Suppressor macrophage (primary cell): ENCODE measurements at places on chromosomes 13 and 19.
A peak's percentile ranks its signal among the peaks of the same experiment; 100 is the strongest.

- DNase-seq, result no peak
Observed at GRCh38 chr19:51320280-51320657, 8.8 kb downstream of the IGLON5 start.

DNA sequence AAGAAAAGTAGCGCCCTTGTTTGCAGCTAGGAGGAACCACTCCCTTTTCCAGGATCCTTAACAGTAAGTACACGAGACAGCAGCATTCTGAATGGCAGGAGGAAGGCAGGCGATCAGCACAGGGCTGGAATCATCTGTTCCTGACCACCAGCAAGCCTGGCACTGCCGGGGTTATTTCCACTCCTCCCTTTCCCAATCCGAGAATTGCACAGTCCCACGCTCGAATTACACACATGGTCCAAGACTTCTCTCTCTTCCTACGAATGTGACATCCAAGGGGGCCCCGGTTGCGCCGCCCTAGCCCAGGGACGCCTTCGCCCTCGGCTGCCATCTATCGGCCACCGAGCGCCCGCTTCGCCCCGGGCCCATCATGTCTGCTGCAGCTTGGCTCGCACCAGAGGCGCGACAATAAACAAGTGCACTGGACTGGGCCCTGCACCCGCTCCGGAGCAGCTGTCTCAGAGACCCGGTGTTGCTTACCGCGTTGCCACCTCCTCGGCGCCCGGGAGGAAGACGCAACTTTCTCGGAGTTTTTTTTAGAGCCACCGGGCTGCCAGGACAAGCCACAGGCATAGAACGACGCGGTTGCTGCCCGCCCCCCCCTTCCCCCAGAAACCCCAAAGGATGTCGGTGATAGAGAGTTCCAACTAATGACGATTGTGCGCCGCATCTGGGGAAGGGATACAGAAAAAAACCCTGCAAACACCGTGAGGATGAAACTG is at the start of gene SLITRK5:
Gene SLITRK5 (plus strand): TSS at position 341 of the 722 bp plus-strand sequence. CDS start 4,018 bp downstream, outside the sequence.
- DNase-seq, result peak; percentile 78

DNA sequence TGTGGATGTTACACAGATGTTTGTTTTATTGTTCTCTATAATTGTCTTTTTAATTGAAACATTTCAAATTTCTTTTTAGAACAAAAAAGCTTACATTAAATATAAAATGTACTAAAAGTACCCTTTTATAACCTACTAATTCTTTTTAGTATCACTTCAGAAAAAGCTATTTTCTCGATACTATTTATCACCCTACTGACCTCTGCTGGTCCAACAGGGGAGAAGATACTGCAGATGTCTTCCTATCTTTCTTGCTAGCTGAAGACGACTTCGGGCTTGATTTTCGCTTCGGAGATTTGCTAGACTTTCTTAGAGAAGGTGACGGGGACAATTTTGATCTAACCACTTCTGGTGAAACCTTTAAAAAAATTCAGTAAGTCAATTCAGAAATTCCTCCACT is 42.4 kb downstream of the ZC3H13 start:
- DNase-seq, result no peak

DNA sequence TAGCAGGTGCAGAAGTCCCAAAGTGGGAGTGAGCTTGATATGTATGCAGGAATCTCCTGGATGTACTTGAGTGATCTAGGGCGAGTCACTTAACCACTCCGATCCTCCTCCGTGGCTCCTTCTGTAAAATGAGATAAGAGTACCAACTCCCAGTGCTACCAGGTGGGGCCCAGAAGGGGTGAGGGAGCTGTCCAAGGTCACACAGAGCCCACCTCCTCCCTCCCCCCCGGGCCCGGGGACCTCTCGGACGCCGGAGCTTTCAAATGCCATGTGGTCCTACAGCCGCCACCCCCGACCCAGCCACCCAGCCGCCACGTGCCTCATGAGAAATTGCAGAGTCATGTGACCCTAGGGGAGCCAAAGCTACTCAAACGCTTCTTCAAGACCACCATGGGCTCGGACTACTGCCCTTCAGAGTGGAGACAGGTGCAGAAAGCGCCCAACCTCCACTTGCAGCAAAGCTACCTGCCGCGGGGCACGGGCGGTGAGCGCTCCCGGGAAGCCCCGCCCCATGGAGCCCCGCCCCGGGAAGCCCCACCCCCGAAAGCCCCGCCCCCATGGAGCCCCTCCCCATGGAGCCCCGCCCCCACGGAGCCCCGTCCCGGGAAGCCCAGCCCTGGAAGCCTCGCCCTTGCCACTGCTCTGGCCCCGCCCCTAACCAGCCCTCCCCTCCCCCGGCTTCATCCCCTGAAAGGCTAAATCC is 10.1 kb upstream of the ZNF358 start:
- DNase-seq, result peak; percentile 63

- peak; percentile 58 for DNase-seq
Observed at GRCh38 chr13:31903111-31903815, 128.3 kb upstream of the FRY start.

DNA sequence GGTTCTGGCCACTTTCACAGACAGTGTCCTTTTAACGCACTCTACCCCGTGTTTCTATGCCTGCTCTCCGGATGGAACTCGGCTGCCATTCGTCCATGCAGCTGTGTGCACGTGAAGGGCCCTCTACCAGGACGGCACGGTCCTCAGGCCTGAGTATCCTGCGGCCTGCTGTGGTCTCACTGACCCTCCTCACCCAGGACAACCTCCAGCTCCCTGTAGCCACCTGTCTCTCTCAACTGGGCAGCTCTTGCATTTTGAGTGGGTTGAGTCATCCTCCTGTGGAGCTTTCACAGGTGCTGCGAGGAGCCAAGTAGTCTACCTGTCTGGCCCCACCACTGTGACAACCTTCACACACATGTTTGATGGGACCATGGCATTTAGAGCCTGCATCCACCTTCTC is 321.7 kb upstream of the TSHZ3 start:
- DNase-seq, result no peak

- no peak for DNase-seq
Observed at GRCh38 chr19:35046461-35046860, 4.9 kb downstream of the HPN start.

DNA sequence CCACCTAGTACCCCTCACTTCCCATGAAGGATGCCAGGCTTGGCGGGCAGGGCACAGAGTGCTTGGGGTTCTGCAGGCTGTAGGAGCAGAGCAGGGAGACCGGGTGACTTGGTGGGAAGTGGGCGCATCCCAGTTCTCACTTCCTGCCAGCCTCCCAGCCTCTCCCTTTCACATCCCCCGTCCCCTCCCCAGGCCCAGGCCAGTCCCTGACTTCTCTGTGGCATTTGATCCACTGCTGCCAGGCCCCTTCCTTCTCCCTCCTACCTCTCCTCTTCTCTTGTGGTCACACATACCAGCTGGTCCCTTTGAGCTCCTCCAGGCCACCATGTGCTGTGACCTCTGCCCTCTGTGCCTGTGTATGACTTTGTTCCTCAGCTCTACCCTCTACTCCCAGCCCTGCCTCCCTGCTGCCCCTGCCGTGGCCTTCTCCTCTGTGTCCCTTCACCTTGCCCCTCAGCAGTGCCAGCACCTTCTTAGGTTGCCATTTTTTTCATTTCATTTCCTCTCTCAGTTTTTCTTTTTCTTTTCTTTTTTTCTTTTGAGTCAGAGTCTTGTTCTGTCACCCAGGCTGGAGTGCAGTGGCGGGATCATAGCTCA is 19.5 kb downstream of the MYO1F start:
- DNase-seq, result peak; percentile 86

DNA sequence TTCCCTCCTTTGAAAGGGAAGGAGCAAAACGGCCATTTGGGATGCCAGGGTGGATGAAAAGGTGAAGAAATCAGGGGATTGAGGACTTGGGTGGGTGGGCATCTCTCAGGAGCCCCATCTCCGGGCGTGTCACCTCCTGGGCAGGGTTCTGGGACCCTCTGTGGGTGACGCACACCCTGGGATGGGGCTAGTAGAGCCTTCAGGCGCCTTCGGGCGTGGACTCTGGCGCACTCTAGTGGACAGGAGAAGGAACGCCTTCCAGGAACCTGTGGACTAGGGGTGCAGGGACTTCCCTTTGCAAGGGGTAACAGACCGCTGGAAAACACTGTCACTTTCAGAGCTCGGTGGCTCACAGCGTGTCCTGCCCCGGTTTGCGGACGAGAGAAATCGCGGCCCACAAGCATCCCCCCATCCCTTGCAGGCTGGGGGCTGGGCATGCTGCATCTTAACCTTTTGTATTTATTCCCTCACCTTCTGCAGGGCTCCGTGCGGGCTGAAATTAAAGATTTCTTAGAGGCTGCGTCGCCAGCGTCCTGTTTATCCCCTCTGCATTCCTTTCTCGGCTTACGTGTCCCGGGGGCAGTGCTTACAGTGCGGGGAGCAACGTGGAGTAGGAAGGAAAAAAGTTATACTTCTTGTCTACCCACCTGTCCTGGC is 15.2 kb upstream of the S1PR4 start:
- DNase-seq, result peak; percentile 66

DNA sequence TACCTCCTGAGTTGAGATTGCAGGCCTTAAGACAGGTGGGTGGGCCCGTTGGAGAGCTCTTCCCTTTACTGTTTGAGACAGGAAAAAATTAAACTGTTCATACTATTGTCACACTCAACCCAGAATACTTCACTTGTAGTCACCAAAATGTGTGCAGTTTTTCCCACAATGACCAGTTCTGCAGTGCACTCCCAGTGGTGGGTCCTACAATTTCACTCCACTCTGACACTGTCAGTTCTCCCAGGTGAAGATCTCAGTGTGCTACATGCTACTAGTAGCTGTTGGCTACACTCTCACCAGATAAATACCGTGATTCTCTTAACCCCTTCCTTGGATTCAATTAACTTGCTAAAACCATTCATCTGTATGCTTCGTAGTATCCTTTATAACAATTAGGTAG is 2.9 kb downstream of the ZNF665 start:
- no peak for DNase-seq

DNA sequence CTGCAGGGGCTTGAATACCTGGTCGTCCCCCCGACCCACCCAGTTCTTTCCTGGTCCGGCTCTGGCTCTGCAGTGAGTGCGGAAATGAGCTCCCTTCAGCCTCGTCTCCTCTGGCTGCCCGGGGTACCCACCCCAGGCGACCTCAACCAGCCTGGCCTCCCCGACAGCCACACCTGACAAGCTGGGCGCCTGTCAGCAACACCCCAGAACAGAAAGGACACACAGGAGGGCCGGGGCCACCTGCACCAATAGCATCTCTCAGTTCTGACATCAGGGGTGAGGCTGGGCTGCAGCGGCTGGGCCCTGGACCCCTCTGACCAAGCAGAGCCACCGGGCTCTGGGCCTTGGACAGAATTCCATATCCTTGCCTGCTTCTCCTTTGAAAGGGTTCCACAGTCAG is 19.7 kb downstream of the SUGP1 start:
- DNase-seq, result no peak

DNA sequence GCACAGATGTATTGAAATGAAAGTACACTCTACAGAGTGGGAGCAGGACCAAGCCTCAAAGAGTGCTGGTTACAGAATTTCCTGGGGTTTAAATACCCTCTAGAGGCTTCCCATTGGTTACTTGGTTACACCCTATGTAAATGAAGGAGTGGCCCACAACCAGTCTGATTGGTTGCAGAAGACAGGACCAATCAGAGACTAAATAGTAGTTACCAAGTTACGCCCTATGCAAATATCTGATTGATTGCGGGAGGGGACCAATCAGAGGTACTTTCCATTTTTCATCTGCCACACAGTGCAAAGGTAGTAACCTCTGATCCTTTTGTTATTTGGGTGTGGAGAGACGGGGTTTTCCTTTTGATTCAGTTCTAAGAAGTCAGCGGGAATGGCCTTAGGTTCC is 5.5 kb upstream of the ZFP82 start:
- DNase-seq, result no peak

- no peak for DNase-seq
Observed at GRCh38 chr19:1520203-1520780, 3.6 kb upstream of the PLK5 start.

DNA sequence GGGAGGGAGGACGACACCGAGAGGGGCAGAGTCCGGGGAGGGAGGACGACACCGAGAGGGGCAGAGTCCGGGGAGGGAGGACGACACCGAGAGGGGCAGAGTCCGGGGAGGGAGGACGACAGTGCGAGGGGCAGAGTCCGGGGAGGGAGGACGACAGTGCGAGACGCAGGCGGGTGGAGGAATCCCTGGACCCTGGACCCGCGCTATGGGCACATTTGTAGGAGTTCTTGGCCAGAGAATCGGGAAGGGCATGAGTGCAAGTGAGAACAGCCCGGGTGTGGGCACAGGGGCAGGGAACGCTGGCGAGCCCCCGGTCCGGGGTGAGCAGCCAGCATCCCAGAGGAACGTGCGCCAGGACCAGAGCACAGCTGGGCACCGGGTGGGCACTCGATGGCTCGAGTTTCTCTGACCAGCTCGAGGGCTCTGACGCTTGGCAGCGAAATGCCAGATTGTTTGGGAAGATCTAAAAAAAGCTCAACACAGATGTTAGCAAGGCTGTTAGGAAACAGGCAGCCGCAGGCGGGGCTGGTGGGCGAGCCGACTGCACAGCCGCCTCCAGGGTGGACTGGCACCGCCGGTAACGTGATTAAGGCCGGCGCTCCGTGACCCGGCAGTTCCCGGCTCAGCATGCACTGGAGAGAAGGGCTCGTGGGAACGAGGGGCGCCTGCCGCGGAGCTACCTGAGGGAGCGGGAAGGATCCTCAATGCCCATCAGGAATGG is 17.9 kb upstream of the C2CD4C start:
- no peak for DNase-seq

GRCh38 chr19:38165335-38165734 is 58.7 kb downstream of the DPF1 start:
- no peak for DNase-seq

- DNase-seq, result no peak
Observed at GRCh38 chr19:2332341-2333026, 4.0 kb downstream of the SPPL2B start.

DNA sequence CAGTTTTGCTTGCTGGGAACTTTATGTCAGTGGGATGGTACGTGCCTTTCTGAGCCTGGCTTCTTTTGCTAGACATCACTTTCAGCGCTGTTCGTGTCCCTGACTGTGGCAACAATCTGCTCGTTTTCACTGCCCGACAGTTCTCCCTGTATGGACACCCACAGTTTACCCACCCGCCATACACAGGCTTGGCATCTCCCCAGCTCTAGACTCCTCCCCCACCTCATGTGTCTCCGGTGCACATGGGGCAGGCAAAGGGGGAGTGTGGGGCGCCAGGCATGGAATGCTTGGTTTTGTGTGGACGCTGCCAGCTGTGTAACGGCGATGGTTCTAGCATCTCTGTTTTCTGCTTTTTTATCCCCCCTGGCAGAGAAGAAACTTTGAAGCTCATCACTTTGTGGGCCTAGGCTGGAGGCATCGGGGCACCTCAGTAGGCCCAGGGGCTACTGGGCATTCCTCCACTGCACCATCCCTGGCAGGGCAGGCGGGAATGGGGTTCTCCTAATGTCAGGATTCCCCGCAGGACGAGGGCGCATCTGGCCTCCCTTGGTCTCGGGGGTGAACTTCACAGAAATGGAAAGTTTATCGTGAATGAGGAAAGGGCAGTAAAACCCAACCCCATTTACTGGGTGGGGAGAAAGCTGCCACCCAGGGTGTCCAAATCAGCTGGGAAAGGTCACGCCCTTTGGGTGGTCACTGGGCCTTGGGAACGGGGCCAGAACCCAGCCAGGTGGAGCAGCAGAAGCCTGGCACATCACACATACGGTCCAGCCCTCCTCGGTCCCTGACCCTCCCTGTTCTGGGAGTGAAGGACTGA is 60.8 kb downstream of the CEBPG start:
- no peak for DNase-seq
